ENCODE measurements at places on chromosomes 12 and 14.

- DNase-seq, result peak; percentile 69
These were observed 20.4 kb downstream of the NINJ2 start for GRCh38 chr12:642633-643474.

DNA sequence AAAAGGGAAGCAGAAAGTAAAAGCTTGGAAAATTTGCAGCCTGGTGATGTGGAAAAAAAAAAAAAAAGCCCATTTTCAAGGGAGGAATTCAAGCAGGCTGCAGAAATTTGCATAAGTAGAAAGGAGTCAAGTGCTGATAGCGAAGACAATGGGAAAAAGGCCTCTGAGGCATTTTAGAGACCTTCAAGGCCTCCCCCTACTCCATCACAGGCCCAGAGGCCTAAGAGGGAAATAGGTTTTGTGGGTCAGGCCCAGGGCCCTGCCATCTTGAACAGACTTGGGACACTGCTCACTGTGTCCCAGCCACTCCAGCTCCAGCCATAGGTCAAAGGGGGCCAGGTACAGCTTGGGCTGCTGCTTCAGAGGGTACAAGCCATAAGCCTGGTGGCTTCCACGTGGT lies 13.8 kb upstream of the PRKD1 start:
- no peak for DNase-seq

DNA sequence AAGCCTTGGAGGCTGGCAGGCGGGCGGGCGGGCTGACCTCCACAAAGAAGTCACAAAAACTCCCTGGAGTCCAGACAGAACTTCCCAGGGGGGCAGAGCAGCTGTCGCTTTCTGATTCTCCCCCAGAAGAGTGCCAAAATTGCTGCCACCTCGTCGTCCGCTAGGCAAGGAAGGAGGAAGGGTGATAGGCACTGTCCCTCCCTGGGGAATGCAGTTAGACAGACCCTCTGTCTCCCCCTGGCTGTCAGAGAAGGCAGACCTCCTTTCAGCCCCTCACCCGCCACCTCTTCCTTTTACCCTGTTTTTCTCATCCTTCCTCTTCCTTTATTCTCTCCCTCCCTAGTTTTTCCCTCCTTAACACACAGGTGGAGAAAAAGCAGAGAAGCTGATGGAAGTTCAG lies 18.7 kb downstream of the GRIN2B start:
- DNase-seq, result no peak

- no peak for DNase-seq
These were observed 52.6 kb downstream of the SEC23A start for GRCh38 chr14:39050389-39050788.

DNA sequence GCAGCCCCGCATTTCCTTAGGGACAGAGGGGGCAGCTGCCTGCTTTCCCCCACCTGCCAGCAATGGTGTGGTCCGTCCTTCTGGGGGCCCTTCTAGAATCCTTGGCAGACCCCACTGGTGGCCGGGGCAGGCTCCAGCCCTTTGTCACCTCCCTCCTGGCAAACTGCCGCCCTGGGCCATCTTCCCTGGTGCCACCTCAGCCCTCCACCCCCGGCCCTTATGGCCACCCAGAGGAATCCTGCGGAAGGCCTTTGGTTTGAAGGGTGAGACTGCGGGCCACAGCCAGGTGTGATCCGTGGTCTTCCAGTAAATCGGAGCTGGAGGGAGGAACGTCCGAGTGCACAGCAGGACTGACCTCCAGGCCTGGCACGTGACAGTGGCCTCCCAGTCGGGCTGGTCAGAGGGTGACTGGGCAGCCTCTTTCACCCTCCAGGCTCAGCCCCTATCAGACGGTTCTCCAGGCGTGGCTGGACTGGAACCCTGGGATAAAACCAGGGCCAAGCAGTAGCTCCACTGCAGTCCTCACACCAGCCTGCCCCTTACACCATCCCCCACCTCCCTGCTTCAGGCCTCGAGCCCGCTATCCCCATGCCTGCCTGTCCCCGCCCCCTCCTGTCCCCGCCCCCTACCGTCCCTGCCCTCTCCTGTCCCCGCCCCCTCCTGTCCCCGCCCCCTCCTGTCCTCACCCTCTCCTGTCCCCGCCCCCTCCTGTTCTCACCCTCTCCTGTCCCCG lies 12.4 kb downstream of the FBRSL1 start:
- no peak for DNase-seq

DNA sequence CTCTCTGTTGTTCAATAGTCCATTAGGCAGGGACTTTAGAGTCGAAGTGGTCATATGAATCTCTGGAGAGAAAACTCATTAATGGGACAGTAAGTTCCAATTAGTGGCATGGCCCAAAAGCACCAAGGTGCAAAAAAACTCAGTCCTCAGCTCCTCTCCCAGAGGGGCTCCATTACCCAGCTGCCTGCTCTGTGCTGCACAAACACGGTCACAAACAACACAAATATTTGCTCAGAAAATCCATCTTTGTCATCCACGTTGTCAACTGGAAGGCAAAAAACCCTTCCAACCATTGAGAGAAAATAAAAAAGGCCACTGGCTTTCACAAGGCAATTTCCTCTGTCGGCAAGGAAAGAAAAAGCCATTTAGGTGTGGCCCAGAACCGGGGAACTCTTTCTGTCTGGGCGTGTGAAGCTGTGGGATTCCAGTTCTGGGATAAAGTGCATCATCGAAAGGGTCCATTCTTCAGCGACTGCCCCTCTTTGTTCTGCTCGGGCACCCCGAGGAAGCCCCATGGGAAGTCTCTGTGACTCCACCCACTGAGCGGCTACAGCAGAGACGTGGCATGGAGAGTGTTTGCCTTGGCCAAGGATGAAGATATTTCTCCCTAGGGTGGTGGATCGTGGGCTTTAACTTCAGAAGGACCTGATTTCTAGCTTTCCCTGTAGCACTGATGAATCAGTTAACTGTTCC lies 137.6 kb downstream of the VRK1 start:
- DNase-seq, result no peak
